Stomach (tissue), 19 donors: ENCODE measurements at places on chromosomes 4 and X.

DNA sequence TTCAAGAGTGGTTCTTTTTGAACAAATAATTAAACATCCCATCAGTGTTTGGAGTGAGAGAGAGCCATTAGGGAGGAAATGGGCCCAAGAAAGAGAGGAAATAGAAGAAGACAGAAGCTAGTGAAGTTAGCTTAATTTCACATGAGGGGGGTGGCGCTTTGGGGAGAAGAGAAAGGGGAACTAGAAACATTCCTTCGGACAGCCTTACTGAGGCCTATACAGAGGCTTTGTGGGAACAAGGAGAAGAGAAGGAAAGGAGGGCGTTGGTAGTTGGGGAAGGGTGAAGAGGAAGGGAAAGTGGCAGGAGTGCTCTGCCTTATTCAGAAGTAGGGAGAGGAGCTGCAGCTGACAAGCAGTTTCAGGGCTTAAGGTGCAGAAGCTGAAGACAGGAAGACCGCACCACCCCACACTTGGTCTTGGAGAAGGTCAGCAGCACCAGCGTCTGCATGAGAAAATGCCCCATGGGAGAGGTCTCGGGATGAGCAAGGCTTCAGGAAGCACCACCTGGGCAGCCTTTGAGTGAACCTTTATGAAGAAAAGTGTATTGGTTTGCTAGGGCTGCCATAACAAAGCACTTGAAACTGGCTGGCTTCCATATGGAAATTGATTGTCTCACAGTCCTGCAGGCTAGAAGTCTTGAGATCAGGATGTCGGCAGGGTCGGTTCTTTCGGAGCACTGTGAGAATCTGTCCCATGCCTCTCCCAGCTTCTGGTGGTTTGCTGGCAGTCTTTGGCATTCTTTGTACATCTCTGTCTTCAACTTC, 85.1 kb downstream of the KIT start:
- H3K4me3 ChIP-seq, result no peak overlapping the region
- H3K36me3 ChIP-seq, result no peaks in the 10 kb centered on the region
- no peak overlapping the region for H3K27ac ChIP-seq
- H3K4me1 ChIP-seq, result no peaks in the 10 kb centered on the region

GRCh38 chr4:83285055-83285407, 433 bp upstream of the COQ2 start:
- H3K27ac ChIP-seq, result peak overlapping the region; percentile 99
- DNase-seq, result peak; percentile 72
- H3K36me3 ChIP-seq, result no peaks in the 10 kb centered on the region
- H3K4me1 ChIP-seq, result peaks cover 9% of the 10 kb centered on the region

DNA sequence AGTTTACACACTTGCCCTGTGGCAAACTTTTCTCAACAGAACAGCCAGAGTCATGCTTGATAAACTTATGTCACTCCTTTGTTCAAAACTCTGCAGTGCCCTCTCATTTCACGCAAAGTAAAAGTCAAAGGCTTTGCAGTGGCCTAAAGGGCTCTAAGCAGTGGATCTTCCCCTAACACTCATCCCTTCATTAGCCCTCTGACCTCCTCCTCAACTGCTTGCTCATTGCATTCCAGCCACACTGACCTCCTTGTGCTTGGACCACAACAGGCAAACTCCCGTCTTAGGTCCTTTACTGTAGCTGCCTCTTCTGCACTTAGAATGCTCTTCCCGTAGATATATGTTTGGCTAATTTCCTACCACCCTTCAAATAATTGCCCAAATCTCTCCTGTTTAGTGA, 5.6 kb downstream of the PRDM5 start:
- no peak for DNase-seq
- H3K4me1 ChIP-seq, result peaks cover 33% of the 10 kb centered on the region
- H3K36me3 ChIP-seq, result no peaks in the 10 kb centered on the region
- H3K27ac ChIP-seq, result no peak overlapping the region
- peaks cover 2% of the 10 kb centered on the region for H3K27me3 ChIP-seq

- H3K4me1 ChIP-seq, result no peaks in the 10 kb centered on the region
- peak; percentile 70 for DNase-seq
- H3K27ac ChIP-seq, result no peak overlapping the region
- peaks cover 22% of the 10 kb centered on the region for H3K36me3 ChIP-seq
- no peaks in the 10 kb centered on the region for H3K27me3 ChIP-seq
These were observed 107.8 kb downstream of the STOX2 start for GRCh38 chr4:184012937-184013336.

DNA sequence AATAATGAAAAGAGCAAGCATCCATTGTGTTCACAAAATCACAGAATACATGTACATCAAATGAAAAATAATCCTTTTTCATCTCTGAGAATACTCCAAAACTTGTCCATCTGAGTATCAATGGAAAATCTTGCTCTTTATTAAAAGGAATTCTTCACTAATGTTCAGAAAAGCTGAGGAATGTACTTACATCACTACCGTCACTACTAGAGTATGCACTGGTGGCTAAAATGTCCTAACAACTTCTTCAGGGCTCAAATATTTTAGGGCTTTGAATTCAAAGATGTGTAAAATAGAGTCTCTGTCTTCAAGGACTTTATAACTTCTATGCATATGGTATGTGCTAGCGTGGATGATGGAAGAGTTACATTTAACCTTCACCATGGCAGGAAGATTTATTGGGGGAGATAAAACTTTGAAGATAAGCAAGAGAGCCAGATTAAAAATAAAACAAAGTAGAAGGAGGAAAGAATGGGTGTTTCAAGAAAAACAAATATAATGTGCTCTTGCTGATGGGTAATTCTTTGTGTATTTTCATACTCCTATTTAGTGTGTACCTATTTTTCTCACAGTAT, 55.1 kb downstream of the DMD start:
- DNase-seq, result no peak
- no peaks in the 10 kb centered on the region for H3K36me3 ChIP-seq
- no peak overlapping the region for H3K27ac ChIP-seq

DNA sequence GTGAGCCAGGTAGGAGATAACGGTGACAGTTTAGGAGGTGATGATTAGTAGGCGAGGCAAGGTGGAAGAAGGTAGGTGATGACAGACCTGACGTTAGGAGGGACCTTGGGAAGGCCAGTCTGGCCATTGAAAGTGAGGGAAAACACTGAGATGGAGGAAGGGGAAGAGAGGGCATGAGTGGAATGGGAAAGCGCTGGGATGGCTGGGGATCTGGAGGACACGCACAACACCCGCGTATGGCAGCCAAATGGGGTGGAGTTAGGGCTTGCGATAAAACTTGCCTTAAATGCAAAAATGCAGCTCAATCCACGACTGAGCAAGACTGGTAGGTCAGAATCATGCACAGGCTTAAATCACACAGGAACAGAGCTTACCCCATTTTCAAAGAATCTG, 605 bp upstream of the CDKL2 start:
- peak overlapping the region; percentile 63 for H3K4me3 ChIP-seq
- no peaks in the 10 kb centered on the region for H3K36me3 ChIP-seq
- peaks cover 6% of the 10 kb centered on the region for H3K4me1 ChIP-seq
- H3K27ac ChIP-seq, result peak overlapping the region; percentile 26
- no peak for DNase-seq

DNA sequence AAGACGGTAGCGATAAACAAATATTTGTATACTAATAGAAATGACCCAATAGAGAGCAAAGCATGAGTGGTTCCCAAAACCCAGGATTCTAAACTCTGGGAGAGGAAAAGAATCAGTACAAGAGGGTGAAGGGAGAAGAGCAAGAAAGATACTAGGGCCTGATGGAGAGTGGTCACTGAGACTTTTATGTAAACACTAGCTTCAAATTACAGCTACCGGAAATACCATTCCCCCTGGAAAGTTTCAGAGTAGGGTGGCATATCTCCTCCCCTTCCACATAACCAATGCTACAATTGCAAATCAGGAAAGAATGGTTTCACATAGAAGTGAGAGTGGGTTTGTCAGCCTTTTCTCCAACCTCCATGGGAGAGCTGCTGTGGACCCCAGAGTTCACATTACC, 77.1 kb downstream of the EIF4E start:
- H3K36me3 ChIP-seq, result no peaks in the 10 kb centered on the region
- DNase-seq, result no peak
- no peak overlapping the region for H3K27ac ChIP-seq
- no peaks in the 10 kb centered on the region for H3K27me3 ChIP-seq
